ENCODE measurements at places on chromosomes 6 and 20.

DNA sequence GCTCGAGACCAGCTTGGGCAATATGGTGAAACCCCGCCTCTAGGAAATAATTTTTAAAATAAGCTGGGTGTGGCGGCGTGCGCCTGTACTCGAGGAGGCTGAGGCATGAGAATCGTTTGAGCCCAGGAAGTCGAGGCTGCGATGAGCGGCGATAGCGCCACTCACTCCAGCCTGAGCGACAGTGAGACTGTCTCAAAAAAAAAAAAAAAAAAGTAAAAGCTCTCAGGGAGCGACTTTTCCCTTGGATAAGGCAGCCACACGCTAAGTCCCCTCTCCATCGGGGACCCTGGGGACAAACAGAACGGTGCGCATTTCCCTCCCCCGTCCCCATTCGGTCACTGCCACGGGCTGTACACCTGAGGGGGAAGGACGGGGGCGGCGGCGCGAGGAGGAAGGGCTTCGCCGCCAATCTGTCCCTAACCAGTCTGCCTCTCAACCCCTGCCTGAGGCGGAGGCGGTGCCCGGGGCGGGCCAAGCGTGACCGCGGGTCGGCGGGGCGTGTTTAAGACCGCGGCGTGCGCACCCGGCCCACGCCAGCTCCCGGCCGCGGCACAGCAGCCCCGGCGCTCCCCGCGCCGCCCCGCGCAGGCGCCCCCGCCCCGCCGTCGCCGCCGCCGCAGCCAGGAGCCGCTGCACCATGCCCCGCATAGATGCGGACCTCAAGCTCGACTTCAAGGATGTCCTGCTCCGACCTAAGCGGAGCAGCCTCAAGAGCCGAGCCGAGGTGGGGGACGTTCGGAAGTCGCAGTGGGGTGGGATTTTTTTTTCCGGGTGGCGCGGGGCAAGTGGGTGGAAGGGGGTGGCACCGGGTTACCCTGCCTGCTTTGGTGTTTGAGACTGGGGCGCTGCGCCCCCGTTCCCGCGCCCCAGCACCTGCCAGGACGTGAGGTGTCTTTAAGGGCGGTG is at the start of gene GMPR:
Gene GMPR, plus strand, starts transcription at position 531 of the 906 bp plus-strand sequence. Its CDS starts 107 bp downstream, at position 638.
- no peak for DNase-seq

- DNase-seq, result no peak
These were observed 236.0 kb downstream of the ADGRG6 start for GRCh38 chr6:142537612-142538478.

GRCh38 chr6:84414531-84414930 is 187.1 kb upstream of the CEP162 start:
- no peak for DNase-seq

- DNase-seq, result no peak
These were observed 27.7 kb upstream of the CARMIL1 start for GRCh38 chr6:25251426-25251825.

- no peak for DNase-seq
These were observed 55.1 kb downstream of the SAMD3 start for GRCh38 chr6:130167655-130168054.

Measured in SHP77 treated with DMSO at 0.1 percent for 48 hours (cell line).